ENCODE measurements at places on chromosomes 1 and 21.

DNA sequence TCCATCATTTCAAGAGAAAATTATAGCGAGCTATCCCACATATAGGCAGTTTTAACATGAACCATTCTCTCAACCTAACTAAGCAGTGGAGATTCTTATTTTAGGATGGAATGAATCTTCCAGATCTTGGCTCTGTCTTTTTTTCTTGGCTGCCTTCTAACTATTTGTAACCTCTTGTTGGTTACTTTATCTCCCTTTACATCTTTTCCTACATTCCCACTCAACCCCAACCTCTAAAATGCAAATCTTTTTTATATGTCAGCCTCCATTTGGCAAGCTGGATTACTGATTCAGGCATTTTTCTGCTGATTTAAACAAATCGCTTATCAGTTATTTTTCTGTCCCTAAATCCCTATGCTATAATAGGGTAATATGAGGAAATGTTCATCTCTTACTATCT, 46.9 kb upstream of the LHX8 start:
- DNase-seq, result no peak

DNA sequence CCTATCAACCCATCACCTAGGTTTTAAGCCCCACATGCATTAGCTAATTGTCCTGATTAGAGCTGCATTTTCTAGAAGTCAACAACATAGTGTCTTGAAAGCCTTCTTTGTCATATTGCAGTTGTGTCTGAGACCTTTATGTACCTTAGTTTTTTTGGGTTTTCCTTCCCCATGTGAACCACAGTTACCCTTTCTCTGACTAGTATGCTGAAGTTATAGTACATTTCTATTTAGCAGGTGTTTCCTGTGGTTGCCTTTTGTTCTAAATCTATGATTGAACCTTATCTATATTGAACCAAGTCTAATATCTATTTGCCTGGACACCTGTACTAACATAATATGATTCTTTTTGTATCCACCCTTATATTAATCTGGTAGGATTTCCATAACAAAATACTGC, 135.6 kb downstream of the ST6GALNAC3 start:
- no peak for DNase-seq

DNA sequence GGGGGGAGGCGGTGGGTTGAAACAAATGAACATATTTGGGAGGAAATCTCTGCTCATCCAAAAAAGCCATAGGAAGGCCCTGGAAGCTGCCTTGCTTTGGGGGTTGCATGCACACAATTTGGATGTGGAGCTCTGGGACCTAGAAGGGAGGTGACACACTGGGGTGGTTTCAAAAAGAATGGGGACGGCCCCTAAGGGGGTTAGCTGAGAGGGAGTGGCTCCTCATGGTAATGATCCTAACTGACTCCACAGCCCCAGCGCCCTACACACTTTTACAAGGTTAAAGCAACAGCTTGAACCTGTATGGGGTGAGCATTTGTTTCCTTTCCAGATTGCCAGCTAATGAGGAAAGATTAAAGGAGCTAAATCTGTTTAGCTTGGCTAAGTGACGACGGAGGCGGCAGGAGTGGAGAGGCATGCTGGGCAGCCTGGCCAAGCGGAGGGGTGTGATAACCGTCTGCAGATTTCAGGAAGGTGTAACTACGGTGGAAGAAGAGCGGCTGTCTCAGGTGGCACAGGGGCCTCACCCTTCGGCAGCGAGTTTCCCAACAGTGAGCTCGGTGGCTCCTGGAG, 107.3 kb downstream of the RNF220 start:
- DNase-seq, result no peak

GRCh38 chr1:113012149-113012548, 56.2 kb upstream of the SLC16A1 start:
- DNase-seq, result no peak

GRCh38 chr1:220879076-220879508, at the start of gene HLX:
HLX (plus strand) TSS chr1:220879443; CDS start chr1:220879858, 415 bp downstream.
- DNase-seq, result no peak

DNA sequence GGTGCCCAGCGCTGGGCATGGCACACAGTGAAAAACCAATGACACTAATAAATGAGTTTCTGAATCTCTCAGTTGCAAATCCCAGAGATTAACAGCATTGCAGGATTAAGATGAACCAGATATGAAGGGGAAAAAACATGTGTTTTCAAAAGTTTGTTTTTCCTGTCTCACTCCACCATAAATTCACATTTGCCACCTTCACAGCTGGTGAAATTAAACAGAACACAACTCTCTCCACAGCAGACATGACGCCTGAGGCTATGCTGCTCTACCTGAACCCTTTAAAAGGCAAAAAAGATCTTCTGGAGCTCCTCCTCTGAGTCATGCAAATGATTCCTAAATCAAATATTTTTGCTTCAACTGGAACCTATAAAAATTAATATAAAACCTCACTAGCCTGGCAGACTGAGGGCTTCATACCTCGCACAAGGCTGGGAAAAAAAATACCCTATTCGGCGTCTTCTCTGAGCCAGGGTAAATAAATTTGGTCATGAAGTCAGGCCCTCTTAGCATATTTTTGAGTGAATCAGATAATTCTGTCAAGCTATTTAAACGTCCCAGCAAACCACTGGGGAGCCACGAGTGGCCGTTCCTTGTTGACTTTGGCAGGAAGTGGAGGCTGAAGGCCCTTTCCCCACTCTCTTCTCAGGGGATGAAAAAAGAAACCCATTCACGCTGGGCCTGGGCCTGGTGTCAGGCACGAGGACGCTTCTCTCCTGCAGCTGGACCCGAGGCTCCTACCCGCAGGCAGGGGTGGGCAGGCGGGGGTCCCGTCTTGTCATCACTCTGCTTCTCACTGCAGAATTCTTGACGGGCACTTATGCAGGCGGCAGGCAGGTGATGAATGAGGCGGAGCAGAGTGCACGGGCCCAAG, 53.0 kb downstream of the DMRTB1 start:
- DNase-seq, result no peak

GRCh38 chr21:14968029-14968428, 96.8 kb downstream of the NRIP1 start:
- no peak for DNase-seq

DNA sequence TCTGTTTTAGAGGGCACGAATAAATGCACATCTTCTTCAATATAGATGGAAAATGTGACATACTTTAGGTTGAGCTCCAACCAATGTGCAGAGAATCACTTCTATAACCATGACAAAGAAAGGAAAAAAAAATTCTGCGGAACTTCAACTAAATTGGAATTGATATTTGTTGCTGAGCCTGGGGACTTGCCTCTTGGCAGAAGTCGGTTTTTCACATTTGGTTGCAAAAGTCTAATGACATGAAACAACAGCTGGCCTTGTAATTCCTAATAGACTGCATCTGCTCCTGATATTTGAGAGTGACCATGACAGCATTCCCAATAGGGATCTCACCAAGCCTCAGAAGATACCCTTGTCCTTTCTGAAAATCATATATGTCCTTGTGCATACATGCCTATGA, 112.8 kb downstream of the PRRX1 start:
- DNase-seq, result no peak

- no peak for DNase-seq
These were observed 21.8 kb downstream of the TENT5C start for GRCh38 chr1:117627546-117628130.

- no peak for DNase-seq
These were observed 5.5 kb upstream of the SNAPIN start for GRCh38 chr1:153652805-153653500.

- no peak for DNase-seq
These were observed 5.0 kb upstream of the HHIPL2 start for GRCh38 chr1:222552882-222553281.

DNA sequence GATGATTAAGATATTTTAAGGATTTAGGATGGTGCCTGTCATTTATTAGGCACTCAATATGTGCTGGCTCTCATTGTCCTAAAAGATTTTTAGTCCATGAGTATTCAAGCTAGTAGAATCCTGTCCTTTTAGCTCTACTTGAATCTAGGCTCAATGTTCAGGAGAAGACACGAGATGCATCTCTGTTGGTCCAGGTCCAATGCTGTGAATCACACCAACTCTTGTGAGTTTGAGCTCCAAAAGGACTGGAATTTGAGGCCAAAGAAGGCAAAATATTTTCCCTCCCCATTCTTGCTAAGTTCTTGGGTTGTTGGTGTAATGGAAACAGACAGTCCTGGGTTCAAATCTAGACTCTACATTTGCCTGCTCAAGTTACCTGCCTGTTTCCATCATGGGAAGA, 1.4 kb upstream of the PODN start:
- DNase-seq, result no peak

GRCh38 chr1:178465011-178465410, 31.8 kb downstream of the CLEC20A start:
- no peak for DNase-seq

DNA sequence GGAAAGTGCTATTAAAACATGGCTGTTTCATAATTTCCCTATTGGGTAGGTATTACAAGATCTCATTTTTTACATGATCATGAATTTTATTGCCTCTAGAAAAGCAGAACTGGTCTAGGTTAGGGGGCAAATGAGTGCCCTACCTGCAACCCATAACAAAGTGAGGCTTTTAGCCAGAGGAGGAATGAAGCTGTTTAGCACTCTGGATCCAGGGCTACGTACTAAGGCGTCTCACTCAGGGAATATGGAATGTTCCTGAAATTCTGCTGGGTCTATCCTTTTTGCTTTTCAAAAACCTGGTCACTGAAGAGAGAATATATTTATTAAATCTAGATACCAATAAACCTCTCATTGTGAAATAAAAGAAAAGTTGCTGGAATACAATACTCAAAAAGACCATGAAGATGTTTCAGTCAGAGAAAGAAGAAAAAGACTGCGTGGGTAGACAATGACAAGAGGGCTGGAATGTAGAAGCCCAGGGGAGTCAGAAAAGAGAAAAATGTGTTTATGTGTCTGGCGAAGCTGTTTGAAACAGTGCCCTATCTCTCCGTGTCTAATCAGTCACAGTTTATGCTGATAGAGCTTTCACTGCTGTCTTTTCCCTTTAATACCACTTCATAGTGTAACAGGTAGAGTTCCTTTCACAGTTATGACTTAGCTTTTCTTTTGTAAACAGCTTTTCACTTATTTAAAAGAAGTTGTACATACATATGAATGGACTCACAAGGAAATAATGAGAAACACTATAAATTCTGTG, 25.0 kb upstream of the SYDE2 start:
- DNase-seq, result no peak

DNA sequence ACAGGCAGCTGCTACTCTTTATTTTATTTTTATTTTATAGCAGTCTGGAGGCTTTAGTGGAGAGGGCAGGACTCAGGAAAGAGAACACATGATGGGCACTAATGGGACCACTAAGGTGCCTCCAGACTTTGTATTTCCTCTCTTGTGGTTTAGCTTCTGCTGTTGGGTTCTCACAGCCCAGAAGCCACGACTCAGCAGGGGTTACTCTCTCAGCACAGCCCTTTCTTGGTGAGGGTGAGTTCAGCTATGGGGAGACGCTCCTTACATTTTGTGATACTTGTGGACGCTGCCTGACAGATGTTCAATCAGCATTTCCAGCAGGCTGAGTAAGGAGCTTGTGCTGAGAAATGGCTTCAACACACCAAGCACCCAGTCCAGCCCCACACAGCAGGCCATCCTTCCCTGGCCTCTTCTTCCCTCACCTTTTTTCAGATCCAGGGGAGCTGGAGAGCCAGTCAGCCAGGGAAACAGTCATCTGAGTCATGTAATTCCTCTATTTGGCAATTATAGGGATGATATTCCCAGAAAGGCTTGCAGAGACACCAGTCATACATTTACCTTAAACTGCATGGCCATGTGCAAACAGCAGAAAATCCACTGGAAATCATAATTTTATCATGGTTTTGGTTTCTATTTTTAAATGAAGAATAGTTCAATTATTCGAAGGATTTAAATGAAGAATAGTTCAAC, 53.2 kb upstream of the RAB3GAP2 start:
- DNase-seq, result no peak

DNA sequence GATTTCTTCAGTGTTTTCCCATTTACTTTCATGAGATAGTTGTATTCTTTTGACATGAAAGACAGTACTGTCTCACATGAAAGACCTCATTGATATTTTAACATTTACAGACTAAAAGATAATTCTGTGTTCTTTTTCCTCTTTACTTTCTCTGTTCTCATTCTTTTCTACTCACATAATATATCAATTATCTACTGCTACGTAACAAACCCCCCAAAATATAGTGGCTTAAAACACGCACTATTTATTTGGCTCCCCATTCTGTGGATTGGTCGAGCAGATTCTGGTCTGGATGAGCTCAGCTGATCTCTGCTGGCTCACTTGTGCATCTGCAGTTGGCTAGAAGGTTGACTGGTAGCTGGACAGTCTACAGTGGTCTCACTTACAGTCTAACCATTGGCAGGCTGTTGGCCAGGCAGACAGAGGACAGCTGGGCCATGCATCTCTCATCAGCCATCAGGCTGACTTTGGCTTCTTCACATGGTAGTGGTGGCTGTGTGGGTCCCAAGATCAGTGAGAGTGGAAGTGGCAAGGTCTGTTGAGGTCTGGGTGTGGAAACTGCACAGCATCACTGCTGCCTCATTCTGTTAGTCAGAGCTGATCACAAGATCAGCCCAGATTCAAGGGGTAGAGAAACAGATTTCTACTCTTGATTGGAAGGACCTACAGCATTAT, 63.2 kb downstream of the MPZL1 start:
- DNase-seq, result no peak

DNA sequence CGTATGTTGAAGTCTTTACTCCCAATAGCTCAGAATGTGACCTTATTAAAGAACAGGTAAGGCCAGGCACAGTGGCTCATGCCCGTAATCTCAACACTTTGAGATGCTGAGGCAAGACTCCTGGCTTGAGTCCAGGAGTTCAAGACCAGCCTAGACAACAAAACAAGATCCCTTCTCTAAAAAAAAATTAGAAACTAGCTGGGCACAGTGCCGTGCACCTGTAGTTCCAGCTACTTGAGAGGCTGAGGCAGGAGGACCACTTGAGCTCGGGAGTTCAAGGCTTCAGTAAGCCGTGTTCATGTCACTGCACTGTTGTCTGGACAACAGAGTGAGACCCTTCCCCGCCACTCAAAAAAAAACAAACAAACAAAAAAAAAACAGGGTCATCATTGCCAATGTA, 171.3 kb downstream of the RERE start:
- DNase-seq, result no peak

DNA sequence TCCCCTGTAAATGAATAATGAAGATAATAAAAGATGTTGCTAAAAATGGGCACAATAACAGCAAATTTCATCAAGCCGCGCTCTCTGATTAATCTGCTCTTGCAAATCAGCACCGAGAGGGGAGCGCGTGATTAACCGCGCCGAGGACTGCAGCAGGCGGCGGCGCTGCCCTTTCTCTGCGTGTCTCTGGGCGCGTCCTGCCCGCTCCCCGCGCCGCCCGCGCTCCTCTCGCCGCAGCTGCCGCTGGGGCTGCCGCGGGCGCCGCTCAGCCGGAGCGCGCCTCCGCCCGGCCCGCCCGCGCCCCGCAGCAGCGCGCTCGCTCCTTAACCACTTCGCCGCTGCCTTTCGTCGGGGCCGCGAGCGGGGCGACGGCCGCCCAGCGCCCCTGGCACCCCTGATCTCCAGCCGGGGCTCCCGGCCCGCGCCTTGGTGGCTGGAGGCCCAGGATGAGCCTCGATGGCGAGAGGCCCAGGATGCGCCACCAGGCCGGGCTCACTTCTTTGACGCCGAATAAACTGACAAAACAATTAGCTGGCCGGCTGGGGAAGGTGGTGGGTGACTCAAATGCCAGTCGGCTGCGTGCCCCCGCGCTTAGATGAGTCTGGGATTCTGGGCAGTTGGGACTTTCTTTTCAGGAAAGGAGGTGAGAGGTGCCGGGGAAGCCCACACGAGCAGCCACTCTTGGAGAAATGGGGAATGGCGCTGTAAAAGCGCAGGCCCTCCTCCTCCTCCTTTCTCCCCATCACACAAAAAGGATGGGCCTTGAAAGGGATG, 221.4 kb upstream of the PKN2 start:
- peak; percentile 27 for DNase-seq
